ENCODE measurements at places on chromosomes 13 and 19.

DNA sequence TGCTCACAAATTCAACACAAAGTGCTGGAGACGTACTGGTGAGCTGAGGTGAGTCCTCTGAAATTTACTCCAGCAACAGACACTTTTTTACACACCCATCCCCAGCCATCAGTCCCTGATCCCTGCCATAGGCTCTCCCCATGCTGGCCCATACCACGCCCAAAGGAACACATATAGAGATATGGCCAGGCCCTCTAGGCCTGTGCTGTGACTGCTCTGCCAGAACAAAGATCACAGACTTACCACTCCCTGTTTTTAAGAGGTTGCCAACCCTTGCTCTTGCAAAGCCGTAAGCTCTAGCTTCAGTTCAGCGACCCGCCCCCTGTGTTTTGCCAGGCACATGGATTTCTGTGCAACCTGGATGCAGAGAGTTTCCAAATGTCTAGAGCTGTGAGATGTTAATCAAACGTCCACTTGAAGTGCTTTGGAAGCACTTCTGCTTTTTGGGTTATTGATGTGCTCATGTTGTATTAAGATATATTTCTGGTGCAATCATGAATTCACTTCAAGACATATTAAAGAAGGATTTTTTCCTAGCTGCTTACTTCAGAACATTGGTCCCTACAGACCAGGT is 59.7 kb downstream of the DLEU7 start:
- no peak for DNase-seq

- DNase-seq = no peak
Observed at GRCh38 chr13:92963029-92963428, 263.6 kb upstream of the GPC6 start.

- DNase-seq = no peak
Observed at GRCh38 chr13:46035066-46035465, 17.5 kb downstream of the ZC3H13 start.

- DNase-seq = no peak
Observed at GRCh38 chr19:30564551-30565011, 192.4 kb downstream of the ZNF536 start.

GRCh38 chr13:90968166-90968904 is 379.2 kb upstream of the MIR17HG start:
- DNase-seq = no peak

DNA sequence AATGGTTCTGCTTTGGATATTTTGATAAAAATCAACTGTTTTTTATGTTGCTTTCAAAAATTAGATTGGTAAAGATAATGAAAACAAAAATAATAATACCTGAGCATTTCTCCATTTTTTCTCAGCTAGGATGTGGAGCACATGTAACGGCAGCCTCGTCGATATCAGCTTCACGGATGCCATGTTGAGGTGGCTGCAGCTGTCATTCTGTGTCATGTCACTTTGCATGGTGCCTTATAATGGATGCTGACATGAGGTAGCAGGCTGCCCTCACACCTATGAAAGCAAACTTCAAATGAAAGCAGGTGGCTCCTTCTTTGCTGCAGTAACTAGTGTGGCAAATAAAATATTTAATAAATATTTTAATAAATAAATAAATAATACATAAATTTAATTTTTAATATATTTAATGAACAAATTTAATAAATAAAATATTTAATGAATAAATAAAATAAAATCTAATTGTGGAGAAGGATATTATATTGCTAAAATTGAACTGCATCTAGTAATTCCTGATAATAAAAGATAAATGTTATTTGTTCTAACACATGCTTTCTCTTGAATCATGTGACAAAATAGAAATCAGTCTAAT is 955.7 kb upstream of the SLC10A2 start:
- no peak for DNase-seq

DNA sequence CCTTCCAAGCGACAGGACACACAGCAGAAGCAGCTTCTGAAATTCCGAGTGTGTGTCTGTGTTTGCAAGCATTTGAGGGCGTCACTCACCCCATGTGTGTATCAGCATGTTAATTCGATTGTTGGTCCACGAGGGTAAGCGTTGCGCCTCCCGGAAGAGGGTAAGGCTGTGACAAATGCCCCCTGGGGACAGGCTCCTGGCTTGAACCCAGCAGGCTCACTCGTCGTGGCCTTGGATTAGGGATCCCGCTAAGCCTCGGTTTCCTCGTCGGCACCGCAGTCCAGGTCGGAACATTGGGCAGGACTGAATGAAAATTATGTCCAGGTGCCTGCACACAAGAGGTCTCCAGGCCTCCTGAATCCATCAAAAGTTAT is 606 bp upstream of the STXBP2 start:
- DNase-seq = no peak

GRCh38 chr13:30615481-30615865 is 2.2 kb upstream of the USPL1 start:
- no peak for DNase-seq

GRCh38 chr13:98525456-98526181 is 51.3 kb downstream of the STK24 start:
- no peak for DNase-seq

GRCh38 chr13:42803563-42804204 is 22.3 kb downstream of the FAM216B start:
- no peak for DNase-seq

GRCh38 chr13:37595162-37595561 is 3.4 kb downstream of the POSTN start:
- DNase-seq = no peak

- peak; percentile 84 for DNase-seq
Observed at GRCh38 chr19:41958367-41959055, 610 bp downstream of the RABAC1 start.
